ENCODE measurements at places on chromosomes 3 and 15. TPM values are rescaled to one million over a fixed set of nuclear protein-coding genes. Genes with fewer than 3 reads are reported as not detected.

GRCh38 chr3:178982137-178982536 is 89.5 kb downstream of the ZMAT3 start:
- no peak for DNase-seq

DNA sequence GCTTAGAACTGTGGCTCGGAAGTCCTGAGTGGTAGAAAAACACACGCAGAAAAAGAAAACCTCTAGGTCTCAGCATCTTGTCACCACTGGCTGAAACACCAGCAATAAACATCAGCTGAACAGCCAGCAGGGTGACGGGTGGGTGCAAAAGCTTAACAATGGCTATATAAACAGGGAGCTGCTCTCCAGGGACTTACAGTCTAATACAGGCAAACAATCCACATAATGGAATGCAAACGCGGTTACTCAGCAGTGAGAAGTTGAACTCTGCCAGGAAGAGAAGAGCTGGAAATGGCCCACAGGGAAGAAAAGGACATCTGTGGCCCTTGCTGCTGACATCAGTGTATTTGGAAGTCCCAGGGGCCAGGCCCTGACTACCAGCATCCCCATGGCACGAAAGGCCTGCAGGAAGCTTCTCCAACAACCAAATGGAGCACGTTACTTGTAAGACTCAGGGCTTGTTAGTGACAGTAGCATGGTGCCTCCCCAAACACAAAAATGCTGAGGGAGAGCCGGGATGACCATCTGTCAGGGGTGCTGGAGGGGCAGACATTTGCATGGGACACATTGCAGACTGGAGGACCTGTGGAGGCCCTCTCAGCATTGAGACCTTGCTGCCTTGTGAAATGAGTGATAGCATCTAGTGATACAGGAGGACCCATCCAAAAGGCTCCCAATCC is 3.0 kb downstream of the HEG1 start:
- no peak for DNase-seq

DNA sequence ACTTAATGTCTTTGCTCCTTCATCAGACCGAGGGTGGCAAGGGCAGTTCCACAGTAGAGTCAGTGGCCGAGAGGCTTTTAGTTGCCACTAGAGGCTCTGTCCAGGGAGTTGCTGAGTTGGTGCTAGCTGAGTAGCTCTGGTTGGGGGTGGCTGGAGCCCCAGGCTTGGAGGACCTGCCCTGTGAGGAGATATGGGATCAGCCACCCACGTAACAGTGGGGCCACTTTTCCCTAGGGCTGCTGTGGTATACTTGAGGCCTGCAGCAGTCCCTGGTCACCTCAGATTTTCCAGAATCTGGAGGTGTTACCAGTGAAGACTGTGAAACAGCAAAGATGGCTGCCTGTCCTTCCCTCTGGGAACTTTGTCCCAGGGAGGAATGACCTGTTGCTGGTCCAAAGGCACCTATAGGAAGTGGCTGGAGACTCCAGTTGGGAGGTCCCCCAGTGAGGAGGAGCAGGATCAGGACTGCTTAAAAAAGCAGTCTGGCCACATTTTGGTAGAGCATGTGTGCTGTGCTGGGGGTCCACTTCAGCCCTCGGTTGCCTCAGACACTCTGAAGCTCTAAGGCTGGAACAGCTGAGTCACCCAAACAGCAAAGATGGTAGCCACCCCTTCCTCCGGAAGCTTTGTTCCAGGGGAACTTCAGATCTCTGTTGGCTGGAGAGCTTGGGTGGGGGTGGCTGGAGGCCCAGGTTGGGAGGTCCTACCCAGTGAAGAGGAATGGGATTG is 72.9 kb downstream of the AKAP13 start:
- DNase-seq = no peak

Gene IMPG2
- polyA plus RNA-seq = 0.71 TPM

Gene CCR3
- not detected for polyA plus RNA-seq

Gene ZNF148
- polyA plus RNA-seq = 41.6 TPM

Measured in right lung (tissue), 10 donors.